Kidney (tissue), 22 donors: ENCODE measurements at places on chromosomes 16 and 17.

DNA sequence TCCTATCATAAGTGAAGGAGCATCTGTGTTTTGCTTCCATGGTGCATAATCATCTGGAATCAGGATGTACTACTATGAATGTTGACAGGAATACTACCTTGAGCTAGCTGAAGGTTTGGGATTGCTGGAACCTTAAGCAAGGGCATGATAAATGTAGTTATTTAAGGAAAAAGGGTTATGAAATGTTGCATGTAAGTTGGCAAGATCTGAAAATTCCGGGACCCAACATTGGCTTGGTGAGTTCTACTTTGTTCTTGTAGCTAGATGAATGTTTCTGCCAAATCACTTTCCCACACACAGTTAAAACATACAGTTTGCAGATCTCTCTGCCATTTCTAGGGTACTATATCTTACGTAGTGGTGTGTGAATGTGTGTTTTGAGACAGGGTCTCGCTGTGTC lies 13.6 kb downstream of the RHOT1 start:
- no peaks in the 10 kb centered on the region for H3K4me1 ChIP-seq
- no peak for DNase-seq
- no peaks in the 10 kb centered on the region for H3K36me3 ChIP-seq
- H3K4me3 ChIP-seq = no peak overlapping the region
- H3K27ac ChIP-seq = no peak overlapping the region

DNA sequence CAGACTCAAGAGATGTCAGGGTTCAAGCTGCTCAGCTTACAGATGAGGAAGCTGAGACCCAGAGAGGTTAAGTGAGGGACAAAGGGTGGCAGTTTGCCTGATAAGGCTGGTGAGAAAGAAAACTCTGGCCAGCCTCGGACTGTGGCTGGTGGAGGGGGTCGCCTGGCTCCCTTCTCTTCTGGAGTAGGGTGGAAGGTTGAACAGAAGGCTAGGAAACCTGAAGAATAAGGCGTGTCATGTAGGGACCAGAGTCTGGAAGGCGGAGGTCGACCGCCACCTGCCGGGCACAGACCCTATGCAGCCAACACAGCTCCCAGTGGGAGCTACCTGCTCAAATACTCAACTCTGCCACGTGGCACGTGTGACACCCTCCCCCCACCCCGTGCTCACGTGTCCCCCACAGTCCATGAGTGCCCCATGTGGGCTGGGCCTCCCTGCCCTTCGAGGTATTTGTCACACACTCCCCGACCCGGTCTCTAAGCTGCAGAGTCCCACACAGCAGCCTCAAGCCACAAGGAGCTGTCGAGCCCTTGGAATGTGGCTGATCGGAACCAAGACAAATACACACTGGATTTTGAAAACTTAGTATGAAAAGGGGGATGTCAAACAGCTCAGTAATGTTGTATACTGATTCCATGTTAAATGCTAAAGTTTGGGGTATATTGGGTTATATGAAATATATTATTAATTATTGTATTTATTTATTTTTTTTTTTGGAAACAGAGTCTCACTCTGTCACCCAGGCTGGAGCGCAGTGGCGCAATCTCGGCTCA lies 11.8 kb downstream of the HID1 start:
- no peak overlapping the region for H3K27ac ChIP-seq
- no peak overlapping the region for H3K4me3 ChIP-seq
- H3K36me3 ChIP-seq = no peaks in the 10 kb centered on the region
- DNase-seq = no peak

DNA sequence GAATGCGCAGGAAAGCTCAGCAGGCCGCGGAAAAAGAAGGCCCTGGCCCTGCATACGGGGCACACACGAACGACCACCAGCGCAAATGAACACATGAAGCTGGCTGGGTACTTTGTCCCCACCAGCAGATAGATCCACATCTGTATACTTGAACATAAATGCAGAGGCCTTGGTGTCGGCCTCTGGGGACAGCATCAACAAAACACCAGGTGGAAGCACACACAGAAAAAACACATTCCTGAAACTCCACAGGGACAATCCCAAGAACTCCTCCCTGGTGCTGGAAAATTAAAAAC lies 606 bp upstream of the ZBTB4 start:
- DNase-seq = no peak
- H3K4me3 ChIP-seq = peak overlapping the region; percentile 79
- peaks cover 44% of the 10 kb centered on the region for H3K4me1 ChIP-seq
- peak overlapping the region; percentile 98 for H3K27ac ChIP-seq

- H3K27me3 ChIP-seq = no peaks in the 10 kb centered on the region
- no peak overlapping the region for H3K4me3 ChIP-seq
- H3K27ac ChIP-seq = no peak overlapping the region
- peaks cover 6% of the 10 kb centered on the region for H3K36me3 ChIP-seq
- DNase-seq = no peak
- no peaks in the 10 kb centered on the region for H3K4me1 ChIP-seq
Observed at GRCh38 chr17:528253-528652, 175.6 kb upstream of the RPH3AL start.

- no peaks in the 10 kb centered on the region for H3K27me3 ChIP-seq
- no peaks in the 10 kb centered on the region for H3K4me1 ChIP-seq
- no peak for DNase-seq
- H3K27ac ChIP-seq = peak within 1 kb of the TSS; percentile 34
- no peak within 1 kb of the TSS for H3K4me3 ChIP-seq
Observed at GRCh38 chr16:24845726-24846547, at the start of gene SLC5A11. Gene SLC5A11, plus strand, starts transcription at chr16:24845963. Its CDS starts 12,681 bp downstream, at chr16:24858644.

DNA sequence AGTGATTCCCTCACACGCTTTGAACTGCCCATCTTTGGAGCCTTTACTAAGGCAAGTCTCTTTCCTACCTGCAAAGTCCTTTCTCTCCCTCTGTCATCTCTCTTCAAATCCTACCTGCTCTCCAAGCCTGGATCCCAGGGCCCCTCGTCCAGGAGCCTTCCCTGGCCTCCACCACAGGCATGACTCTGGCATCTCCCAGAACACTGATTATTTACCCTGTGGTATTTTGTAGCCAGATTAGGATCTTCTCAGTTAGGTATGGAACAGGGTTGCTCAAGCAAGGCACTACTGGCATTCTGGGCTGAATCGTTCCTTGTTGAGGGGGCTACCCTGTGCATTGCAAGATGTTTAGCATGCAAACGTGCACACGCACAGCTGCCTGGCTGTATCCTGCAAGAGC lies 31.9 kb upstream of the POLR3E start:
- no peak overlapping the region for H3K27ac ChIP-seq
- H3K27me3 ChIP-seq = no peaks in the 10 kb centered on the region

DNA sequence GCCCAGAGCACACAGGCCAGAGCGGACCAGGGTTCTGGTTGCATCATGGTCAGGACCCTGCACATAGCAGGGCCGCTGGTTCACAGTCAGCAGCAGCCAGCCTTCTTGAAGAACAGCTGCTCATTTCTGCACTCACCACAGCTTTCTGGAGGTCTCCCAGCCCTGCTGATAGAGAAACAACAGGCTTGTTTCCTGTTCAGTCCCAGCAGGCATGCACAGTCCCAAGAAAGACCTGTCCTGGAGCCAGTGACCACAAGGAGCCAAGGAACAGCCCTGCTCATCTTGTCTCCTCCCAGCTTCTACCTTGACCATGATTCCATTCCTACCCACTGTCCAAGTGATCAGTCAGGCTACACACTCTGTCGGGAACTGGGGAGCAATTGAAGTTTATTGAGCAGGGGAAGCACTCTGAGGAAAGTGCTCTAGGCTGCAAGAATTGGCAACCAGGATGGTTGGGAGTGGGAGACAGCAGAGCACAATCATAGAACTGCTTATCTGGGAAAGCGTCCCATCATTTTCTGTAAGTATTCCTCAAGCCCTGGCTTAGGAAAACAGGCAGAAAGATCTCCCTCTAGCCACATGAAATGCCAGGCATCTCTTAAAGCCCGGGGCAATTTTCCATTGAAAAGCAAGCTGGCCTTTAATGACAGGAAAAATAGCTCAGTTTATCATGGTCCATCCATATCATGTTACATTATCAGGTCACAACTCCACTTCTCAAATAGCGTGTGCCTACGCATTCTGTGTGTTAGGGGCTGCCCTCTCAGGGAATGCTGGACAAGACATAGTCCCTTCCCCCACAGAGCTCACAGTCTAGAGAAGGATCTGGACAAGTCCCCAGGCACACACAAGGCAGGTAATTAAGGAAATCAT lies 155.4 kb upstream of the FOXF1 start:
- DNase-seq = no peak
- no peak overlapping the region for H3K4me3 ChIP-seq
- no peaks in the 10 kb centered on the region for H3K4me1 ChIP-seq
- no peaks in the 10 kb centered on the region for H3K36me3 ChIP-seq
